ENCODE measurements at places on chromosomes 5 and 9.

GRCh38 chr5:177183142-177183541 is 49.6 kb downstream of the NSD1 start:
- no peak for DNase-seq

- DNase-seq = no peak
These were observed 27.6 kb downstream of the CEP72 start for GRCh38 chr5:639584-640213.

DNA sequence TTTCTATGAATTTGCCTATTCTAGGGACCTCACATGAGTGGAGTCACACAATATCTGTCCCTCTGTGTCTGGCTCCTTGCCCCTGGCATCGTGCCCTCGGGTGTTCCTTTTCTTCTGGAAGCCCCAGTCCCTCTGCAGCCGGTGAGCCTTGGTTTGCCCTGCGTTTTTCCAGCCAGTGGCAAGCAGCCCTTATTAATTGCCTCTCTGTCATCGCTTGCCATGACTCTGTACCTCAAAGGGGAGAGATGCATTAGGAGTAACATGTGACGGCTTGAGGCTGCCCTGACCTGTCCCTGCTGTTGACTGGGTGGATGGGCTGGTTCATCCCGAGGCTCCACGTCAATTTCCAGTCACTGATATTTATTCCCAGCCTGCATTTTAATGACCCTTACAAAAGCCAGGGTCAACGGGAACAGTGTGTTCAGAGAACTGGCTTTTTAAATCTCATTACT is 87.3 kb downstream of the CFAP90 start:
- no peak for DNase-seq

DNA sequence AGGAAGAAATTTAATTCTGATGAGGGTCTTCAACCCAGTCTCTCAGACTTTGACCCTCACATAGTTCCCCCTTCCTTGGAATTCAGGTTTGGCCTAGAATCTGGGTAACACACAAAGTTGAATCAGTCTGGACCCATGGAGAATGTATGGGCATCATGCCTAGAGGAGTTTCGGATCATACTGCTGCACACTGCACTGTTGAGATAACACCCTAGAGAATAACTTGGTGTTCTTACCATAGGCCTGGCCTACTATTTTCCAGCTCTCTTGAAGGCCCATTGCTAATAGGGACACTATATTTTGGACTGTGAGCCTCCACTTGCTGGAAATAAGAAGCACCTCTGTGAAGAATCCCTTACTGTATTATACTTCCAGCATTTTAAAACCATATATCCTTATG is 413.5 kb downstream of the PLK2 start:
- no peak for DNase-seq

- DNase-seq = no peak
These were observed 20.3 kb downstream of the LPCAT1 start for GRCh38 chr5:1503241-1504068.

DNA sequence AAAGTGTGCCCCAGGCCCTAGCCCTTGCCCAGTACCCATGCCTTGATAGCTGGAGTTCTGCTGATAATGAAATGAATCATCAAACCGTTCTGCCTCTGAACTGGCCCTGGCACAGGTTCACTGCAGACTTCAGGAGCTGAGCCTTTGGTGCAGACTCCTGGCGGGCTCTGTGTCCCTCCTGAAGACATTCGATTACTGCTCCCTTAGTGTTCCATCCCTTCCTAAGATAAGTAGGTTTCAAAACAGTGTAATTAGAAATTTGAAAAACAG is 97.2 kb downstream of the MVB12B start:
- no peak for DNase-seq

GRCh38 chr5:149466457-149466972 is 84.7 kb downstream of the CSNK1A1 start:
- DNase-seq = no peak

- no peak for DNase-seq
These were observed 22.6 kb downstream of the PLAC8L1 start for GRCh38 chr5:146082798-146083197.
